NCI-H2029 (cell line): ENCODE measurements at places on chromosomes 5 and 9.

DNA sequence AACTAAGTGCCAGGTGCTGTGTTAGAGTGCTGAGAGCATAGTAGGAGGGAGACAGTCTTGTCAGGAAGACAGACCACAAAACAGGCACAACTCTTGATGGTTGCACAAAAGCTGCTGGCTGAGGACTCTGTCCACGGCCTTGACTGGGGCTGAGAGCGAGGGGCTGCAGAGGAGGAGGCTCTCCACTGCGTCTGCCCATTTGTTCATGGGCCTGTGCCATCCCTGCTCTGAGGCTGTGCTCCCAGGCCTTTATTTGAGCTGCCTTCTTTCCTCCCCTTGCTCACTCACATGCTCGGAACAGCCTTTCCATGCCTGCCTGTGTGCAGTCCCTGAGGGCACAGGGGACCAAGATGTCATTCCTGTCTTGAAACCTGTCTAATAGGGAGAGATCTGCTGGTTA, 147.8 kb downstream of the CACNA1B start:
- DNase-seq, result no peak

DNA sequence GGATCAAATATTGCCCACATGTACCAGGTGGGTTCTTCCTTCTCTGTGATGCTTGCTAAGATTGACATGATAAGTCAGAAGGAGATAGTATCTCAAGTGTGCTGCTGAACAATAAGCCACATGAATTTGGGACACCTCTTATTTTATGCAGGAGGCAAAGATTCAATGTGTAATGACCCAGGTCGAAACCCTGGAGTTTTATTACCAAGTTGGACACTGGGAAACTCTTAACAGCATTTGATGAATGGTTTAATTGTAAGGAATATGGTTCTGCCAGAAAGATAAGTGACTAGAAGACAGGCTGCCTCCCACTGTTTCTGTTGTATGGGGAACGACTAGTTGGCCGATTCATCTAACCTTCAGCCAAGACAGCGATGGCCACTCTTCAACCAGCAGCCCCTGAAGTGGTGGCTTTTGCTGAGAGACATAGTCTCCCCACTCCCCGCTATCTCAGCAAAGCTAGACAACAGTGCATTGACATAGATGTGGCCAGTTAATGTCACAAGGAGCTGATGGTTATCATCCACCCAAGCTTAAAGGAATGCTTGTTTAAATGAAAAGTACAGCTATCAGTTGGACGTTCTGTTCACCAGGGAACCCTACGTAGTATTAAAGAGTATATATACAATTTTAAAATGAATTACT, 407.7 kb downstream of the KDM4C start:
- no peak for DNase-seq

GRCh38 chr5:87844866-87845265, 423.8 kb downstream of the TMEM161B start:
- no peak for DNase-seq

GRCh38 chr9:18489861-18490260, 15.9 kb downstream of the ADAMTSL1 start:
- no peak for DNase-seq

DNA sequence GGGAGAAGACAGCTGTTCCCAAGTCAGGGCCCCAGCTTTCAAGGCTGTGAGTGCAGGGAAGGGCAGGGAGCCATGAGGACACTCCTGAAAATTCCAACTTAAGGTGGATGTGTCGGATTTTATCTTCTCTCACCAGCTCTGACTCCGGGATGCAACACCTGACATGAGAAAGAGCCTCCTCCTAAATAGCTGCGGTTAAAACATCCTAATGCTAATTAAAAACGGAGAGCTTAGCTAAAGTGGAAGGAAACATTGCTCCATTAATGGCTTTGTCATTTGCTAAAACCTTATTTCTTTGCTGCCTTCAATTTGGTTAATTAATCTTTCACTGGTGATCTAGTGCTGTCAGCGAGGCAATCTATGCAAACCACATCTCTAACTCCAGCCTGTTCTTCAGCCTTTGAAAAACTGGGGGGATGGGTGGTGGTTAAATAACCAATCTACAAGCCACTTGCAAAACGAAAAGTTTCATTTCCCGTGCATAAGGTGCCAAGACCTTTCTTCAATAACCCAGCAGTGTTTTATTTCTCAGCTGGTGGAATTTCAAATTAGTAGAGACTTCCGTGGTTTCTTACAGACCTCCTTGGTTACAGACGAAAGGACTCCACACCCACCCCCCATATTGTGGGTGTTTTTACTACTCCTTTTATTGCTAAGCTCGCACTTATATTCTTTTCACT, 379.6 kb downstream of the MLLT3 start:
- no peak for DNase-seq
